ENCODE measurements at places on chromosomes 2 and 18. TPM values are rescaled to one million over a fixed set of nuclear protein-coding genes. Genes with fewer than 3 reads are reported as not detected.

Gene SERPINB5
- not detected for total RNA-seq

Gene OTOS
- not detected for total RNA-seq

Gene GNLY
- not detected for total RNA-seq

Gene G6PC2
- not detected for total RNA-seq

Gene EVA1A
- 8.5 TPM for total RNA-seq

Gene SMYD1
- total RNA-seq, result 0.07 TPM

Gene C2orf66
- not detected for total RNA-seq
